ENCODE measurements at places on chromosomes 7 and 10.

DNA sequence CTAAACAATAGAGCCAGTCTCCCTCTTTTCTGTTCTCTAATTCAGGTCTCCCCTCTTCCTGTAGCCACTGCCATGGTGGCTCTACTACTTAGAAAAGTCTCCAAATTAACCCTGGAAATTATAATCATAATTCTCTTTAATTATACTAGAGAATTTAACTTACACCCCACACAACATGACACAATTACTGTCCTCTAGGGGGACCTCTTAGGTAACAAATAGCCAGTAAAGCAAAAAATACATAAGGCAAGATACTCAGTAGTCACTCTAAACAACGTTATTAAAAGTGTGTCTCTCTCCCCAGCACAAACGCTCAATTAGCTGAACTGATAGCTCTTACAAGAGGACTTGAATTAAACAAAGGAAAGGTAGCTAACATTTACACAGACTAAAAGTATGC, 44.3 kb upstream of the ZNF107 start:
- no peak for DNase-seq

DNA sequence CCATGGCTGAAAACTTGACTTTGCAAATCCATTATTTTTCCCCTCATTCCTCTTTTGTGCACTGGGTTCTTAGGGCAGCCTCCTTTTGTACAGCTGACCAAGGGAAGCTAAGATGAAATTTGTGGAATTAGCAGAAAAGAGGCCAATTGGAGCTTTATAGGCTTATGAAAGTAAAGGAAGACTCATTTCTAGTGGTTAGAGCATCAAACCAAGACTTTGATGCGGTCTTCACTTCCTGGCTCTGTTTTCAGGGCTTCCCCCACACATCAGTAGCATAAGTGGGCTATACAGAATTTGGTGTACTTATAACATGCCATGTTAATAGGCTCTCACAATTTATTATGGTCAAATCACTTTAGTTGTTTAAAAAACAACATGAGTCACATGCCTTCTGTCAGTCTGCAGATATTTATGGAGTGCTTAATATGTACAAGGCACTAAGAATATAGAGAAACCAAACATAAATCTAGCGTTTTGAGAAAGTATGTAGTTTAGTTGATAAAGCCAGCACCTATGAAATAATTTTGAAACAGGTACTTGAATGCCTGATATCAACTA, 5.7 kb downstream of the AUTS2 start:
- DNase-seq: no peak

DNA sequence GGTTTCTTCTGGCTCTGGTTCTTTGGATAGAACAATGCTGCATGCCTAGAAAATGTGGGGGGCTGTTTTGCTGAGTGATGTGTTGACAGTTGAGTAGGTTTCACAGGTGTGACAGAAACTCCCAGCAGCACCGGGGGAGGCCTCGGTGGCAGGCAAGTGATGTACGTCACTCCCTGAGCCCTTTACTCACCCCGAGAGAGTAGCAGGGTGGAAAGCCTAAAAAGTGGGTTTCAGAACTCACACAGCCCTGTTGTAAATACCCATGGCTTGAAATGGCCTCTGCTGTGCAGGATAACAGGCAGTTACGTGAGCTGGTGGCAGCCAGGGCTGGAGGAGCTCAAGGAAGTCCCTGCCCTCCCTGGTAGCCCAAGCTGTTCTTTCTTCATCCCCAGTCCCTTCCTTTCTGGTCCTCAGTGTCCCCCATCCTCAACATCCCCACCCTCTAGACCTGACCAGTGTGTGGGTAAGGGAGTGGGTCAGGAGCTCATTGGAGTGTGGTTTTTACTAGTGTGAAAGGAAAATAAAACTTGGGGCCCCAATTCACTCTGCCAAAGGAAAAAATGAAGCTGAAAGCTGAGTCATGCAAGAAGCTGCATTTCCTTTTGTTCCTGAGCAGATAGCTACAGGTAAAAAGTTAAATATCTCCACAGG, 258.1 kb downstream of the STK31 start:
- no peak for DNase-seq

GRCh38 chr10:113651021-113651420, 12.8 kb downstream of the NRAP start:
- no peak for DNase-seq

DNA sequence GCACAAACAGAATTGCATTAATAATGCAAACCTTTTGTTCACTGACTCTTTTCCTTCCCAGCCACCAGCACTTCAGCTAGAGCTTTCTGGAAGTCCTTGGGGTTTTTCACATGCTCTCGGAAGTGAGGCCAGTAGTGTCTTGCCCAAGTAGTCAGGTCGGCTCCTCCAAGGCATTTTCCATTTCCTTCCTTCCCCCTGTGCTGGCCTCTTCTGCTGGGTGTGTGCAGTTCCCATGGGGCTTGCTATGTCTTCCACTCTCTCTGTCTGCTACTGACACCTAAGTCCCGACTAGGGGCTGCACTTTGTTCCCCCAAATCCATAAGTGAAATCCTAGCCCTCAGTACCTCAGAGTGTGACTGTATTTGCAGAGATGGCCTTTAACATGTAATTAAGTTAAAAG, 175.6 kb upstream of the BMPER start:
- DNase-seq: no peak

Measured in stimulated activated CD8-positive, alpha-beta memory T cell treated with anti-CD3 and anti-CD28 coated beads, Interleukin-4, amount 100 ng/mL, for 1 hour (primary cell).